Fibroblast of pulmonary artery (primary cell): ENCODE measurements at places on chromosomes 2 and 18.

GRCh38 chr2:222942561-222942960 is 81.7 kb downstream of the ACSL3 start:
- no peak for DNase-seq

- DNase-seq, result no peak
Measured at GRCh38 chr2:20352230-20352578, 1.6 kb upstream of the PUM2 start.

- no peak for DNase-seq
Measured at GRCh38 chr2:74415762-74416395, 5.5 kb downstream of the C2orf81 start.

DNA sequence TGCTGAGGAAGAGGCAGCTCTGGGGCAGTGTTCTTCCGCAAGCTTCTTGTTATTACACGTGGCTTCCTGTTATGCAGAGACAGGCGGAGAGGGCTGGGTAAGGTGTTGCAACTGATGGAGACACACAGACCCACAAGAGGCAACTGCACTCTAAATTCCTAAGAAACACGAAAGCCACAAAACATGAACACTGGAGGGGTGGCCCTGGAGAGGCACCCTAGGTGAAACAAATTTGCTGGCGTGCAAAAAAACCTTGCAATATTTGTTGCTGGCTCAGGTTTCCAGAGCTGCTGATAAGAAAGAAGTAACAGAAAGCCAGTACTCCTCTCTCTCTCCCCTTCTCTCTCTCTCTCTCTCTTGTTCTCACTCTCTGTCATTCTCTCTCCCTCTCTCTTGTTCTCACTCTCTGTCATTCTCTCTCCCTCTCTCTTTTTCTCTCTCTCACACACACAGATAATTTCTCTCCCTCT is 31.8 kb downstream of the ARHGAP25 start:
- peak; percentile 93 for DNase-seq

DNA sequence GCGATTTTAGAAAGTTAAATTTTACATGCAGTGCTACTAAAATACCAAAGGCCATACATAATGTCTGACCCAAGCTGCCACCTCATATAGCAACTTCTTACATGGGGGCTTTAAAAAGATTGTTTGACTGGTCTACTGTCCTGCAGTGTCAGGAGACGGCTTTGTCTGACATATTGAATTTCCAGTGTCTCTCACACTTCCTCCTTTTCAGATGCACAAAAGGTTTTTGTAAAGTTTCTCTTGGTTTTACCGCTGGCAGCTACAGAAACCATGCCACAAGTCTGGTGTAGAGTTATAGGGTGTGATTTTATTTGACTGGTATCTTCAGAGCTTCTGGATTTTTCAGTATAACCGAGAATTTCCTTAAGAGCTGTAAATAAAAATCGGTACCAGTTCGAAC is 1.1 kb upstream of the ASAP2 start:
- DNase-seq, result no peak

DNA sequence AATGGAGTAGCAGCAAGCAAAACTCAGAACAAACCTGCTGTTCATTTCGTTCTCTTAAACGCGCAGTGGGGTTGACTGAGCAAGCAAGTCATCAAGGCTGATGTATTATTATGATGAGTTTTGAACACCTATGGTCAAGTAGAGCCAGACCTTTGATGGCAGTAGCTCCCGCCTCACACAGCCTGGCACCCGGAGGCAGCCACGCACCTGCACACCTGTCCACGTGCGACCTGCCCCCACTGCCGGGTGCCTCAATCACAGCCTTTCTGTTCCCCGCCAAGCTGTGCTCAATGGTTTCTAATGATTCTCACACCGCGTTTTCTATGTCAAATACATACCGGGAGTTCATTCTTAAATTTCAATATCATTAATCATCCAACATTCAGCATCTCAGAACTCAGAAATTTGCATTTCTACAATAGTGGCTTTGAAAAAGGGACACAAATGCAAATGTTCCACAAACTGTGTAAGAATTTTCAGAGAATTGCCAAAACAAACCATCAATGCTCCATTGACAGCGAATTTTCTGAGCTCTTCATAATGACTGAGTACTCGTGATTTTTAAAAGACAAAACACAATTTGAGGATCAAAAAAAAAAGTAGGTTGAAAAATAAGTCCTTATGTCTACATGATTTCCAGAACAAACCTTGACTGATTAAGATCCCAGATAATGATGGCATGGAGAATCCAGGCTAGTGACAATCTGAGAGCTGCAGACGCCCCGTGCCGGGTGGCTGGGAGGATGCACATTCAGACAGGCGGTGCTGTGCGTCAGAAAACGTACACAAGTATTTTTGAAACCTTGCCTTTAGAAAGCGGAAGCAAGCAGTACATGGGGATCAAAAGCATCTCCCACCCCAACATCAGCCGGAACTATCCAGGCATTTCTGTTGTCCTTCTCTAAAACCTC is 56.6 kb downstream of the HDAC4 start:
- DNase-seq, result no peak

GRCh38 chr18:32610176-32610575 is 139.5 kb upstream of the GAREM1 start:
- no peak for DNase-seq

GRCh38 chr2:149290662-149291061 is 39.7 kb upstream of the LYPD6 start:
- DNase-seq, result no peak

DNA sequence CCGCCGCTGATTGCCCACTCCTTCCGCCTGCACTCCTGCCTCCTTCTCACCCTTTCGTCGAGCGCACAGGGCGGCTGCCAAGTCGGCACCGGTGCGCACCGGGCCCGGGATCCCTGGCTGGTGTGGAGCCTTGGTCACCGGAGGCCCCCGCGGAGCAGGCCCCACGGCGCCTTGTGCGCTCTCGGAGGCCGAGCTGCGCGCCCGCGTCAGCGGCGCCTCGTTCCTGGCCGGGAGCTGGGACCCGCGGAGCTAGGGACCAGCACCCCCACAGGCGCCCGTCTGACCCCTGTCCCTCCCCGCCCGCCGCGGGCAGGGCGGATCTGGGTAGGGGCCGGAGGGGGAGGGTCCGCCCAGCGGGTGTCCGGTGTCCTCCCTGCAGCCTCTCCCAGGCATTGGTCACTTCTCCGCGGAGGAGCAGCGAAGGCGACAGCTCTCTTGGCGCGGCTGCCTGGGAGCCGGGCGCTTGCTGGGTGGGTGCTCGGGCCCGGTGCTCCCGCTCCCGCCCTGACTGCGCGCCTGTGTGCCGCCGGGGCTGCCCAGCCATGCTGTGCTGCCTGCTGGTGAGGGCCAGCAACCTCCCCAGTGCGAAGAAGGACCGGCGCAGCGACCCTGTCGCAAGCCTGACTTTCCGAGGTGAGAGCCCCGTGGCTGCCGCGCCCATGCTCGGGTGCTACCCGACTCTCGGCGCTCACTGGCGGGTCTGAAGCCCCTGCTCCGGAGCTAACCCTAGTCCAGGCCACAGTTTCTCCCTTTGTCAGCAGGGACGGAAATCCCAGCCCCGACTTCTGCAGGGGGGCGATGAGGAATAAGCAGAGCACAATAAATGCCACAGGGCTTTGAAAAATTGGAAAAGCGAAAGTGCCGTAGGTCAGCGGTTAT is 13.2 kb downstream of the DYSF start:
- no peak for DNase-seq

DNA sequence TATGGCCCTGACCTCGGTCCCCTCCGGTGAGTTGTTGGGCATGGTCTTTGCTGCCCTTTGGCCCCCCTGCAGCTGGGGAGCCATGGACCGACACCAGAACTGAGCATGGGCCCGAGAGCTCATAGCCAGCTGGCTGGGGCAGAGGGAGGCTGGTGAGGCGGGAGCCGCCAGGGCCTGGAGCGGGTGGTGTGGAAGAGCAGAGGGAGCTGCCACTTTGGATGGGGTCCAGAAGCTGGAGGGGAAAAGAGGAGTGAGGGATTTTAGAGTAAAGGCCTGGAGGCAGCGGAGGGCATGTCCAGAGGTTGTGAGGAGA is 16.5 kb upstream of the CNNM3 start:
- no peak for DNase-seq

GRCh38 chr2:96846825-96847224 is 3.0 kb upstream of the ANKRD23 start:
- DNase-seq, result no peak

DNA sequence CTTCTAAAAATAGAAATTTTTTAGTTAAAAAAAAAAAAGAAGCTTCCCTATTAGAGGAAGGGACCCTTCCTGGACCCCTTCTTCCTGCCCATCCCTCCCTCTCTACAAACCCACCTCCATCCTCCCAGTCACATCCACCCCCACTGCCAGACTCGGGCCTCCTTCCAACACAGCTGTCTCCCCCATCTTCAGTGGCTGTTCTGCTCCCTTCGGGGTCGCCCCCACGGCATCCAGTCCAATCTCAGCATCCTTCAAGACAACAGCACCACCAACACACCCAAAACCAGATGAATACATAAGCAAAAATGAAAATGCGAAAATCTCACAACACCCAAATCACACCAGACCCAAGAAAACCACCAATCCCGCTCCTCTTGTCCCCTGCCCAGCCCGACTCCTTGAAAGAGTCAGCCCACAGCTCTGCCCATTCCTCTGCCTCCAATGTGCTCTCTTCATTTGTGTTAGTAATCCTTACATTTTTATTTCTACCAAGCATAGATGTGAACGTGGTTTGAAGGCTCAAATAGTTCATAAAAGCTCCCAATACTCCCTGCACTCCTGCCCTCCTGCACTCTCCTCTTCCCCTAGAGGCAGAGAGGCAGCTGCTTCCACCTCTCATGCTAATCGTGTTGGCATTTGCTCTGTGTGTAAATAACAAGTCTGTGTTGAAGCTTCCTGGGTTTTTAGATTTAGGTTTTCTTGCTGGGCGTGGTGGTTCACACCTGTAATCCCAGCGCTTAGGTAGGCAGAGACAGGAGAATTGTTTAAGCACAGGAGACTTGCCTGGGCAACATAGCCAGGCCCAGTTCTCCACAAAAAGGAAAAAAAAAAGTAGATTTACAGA is 37.0 kb downstream of the MAL start:
- no peak for DNase-seq

DNA sequence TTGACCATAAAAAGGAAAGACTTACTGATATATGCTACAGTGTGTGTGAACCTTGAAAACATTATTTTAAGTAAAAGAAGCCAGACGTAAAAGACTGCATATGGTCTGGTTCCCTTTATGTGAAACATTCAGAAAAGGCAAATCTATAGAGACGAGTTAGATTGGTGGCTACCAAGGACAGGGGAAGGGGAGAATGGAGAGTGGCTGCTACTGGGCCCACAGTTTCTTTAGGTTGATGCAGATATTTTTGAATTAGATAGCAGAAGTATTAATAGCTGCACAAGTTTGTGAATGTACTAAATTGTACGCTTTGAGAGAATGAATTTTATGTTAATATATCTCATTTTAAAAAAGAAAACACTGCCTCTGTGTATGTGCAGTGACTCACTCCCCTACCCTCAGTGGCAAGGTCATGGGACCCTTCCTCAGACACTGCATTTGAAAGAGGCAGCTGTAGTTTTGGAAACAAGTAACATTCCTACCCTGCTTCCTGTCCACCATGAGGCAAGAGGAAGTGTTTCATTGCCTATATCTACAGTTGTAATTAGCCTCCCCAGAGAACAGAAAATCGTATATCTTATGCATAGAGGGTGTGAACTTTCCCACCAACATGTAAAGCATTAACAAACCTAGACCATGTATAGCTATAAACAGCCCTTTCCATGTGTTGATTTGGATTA is 29.8 kb upstream of the ARMC9 start:
- no peak for DNase-seq

- peak; percentile 65 for DNase-seq
Measured at GRCh38 chr2:203893401-203893800, 25.8 kb downstream of the CTLA4 start.

GRCh38 chr2:157839162-157839801 is 36.8 kb downstream of the ACVR1 start:
- DNase-seq, result peak; percentile 72

- DNase-seq, result no peak
Measured at GRCh38 chr2:46991985-46992384, 76.4 kb upstream of the MCFD2 start.

DNA sequence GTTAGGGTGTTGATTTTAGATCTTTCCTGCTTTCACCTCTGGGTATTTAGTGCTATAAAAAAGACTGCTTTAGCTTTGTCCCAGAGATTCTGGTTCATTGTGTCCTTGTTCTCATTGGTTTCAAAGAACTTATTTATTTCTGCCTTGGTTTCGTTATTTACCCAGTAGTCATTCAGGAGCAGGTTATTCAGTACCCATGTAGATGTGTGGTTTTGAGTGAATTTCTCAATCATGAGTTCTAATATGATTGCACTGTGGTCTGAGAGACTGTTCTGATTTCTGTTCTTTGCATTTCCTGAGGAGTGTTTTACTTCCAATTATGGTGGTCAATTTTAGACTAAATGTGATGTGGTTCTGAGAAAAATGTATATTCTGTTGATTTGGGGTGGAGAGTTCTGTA is 167.1 kb upstream of the KYNU start:
- DNase-seq, result no peak

DNA sequence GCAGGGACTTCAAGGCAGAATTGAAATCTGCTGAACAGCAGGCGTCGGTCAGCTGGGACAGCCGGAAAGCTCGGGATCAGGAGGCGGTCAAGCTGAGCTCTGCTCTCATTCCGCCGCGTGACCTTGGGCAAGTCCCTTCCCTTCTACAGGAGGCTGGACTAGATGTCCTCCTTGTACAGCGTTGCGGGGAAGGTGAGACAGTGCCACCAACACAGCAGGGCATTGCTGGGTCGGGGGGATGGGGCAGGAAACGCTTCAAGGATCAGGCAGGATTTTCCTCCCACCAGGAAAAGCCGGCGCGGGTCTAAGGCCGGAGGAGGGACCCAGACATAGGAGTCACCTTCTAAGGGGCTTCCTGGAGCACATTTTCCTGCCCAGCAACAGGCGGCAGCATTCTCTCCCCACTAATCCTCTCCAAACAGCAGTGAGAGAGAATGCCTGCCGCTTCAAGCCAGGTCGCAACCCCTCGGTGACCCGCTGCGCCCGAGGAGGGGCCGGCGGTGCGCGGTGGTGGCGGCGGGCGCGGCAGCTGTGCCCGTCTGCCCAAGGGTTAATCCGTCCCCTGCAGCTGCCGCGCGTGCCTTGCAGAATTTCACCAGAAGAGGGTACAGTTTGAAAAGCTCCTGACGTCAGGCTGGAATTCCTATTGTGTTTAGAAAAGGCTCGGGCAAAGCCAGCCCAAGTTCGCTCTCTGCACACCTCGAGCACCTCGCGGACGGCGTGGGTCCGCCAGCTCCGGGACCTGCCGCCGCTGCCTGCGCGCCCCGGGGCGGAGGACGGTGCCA is at the start of gene KCNF1:
TSS of gene KCNF1 (plus strand) at position 644 of the 785 bp plus-strand sequence. CDS start 493 bp downstream, outside the sequence.
- DNase-seq, result peak; percentile 72

GRCh38 chr2:48707466-48707865 is 48.1 kb downstream of the LHCGR start:
- DNase-seq, result no peak

DNA sequence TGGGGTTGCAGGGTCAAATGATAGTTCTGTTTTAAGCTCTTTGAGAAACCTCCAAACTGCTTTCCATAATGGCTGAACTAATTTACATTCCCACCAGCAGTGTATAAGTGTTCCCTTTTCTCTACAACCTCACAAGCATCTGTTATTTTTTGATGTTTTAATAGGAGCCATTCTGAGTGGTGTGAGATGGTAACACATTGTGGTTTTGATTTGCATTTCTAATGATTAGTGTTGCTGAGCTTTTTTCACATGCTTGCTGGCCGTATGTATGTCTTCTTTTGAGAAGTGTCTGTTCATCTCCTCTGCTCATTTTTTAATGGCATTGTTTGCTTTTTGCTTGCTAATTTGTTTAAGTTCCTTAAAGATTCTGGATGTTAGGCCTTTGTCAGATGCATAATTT is 107.7 kb downstream of the PDE11A start:
- DNase-seq, result no peak

- no peak for DNase-seq
Measured at GRCh38 chr18:13185675-13186198, 32.8 kb upstream of the LDLRAD4 start.
